ENCODE measurements at places on chromosomes 12 and 14. TPM values are rescaled to one million over a fixed set of nuclear protein-coding genes. Genes with fewer than 3 reads are reported as not detected.

ZNF384 gene
- 39.6 TPM for polyA plus RNA-seq

KLRD1 gene
- polyA plus RNA-seq = 4.3 TPM

CLECL1 gene
- not detected for polyA plus RNA-seq

PMEL gene
- 0.15 TPM for polyA plus RNA-seq

MON2 gene
- 11.3 TPM for polyA plus RNA-seq

LEMD3 gene
- polyA plus RNA-seq = 28.2 TPM

GRIN2B gene
- not detected for polyA plus RNA-seq

BICDL1 gene
- 1.9 TPM for polyA plus RNA-seq

TAOK3 gene
- 74.7 TPM for polyA plus RNA-seq

HOXC6 gene
- not detected for polyA plus RNA-seq

EGLN3 gene
- polyA plus RNA-seq = 1.9 TPM

FAM90A1 gene
- 0.22 TPM for polyA plus RNA-seq

TSPAN19 gene
- polyA plus RNA-seq = not detected

TAS2R31 gene
- not detected for polyA plus RNA-seq

BAG5 gene
- 48.5 TPM for polyA plus RNA-seq

LMO3 gene
- polyA plus RNA-seq = not detected

C12orf54 gene
- polyA plus RNA-seq = not detected

INSM2 gene
- not detected for polyA plus RNA-seq

GPHB5 gene
- polyA plus RNA-seq = not detected

SLCO1C1 gene
- polyA plus RNA-seq = not detected

KLRK1 gene
- 619 TPM for polyA plus RNA-seq

OTUB2 gene
- polyA plus RNA-seq = 0.10 TPM

TMEM121 gene
- 1.6 TPM for polyA plus RNA-seq

ZC2HC1C gene
- 1.2 TPM for polyA plus RNA-seq

RALGAPA1 gene
- polyA plus RNA-seq = 17.2 TPM

GDF3 gene
- not detected for polyA plus RNA-seq

KERA gene
- polyA plus RNA-seq = not detected

HCAR3 gene
- polyA plus RNA-seq = not detected

TMCC3 gene
- polyA plus RNA-seq = 5.7 TPM

SPSB2 gene
- 10.1 TPM for polyA plus RNA-seq

Measured in naive thymus-derived CD8-positive, alpha-beta T cell (primary cell).